ENCODE measurements at places on chromosomes 1 and 21.

DNA sequence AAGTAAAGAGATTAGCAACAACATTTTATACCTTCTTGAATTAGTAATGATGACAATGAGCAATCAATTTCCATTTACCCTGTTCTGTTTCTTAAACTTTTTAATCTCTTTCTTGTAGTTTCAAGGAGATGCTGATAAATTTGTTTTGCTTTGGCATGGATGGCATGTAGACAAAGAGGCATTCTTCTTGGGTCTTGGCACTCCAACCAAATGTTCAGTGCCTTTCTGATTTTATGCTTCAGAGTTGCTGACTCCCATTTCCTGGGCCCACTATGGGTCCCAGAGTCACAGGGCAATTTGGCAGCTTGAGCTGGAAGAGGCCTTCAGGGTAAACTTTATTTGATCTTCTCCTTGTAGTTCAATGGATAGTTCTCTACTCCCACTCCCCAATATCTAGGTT lies 42.1 kb upstream of the OSBPL9 start:
- DNase-seq, result no peak

- no peak for DNase-seq
Observed at GRCh38 chr1:34781844-34782391, 904 bp downstream of the GJB3 start.

DNA sequence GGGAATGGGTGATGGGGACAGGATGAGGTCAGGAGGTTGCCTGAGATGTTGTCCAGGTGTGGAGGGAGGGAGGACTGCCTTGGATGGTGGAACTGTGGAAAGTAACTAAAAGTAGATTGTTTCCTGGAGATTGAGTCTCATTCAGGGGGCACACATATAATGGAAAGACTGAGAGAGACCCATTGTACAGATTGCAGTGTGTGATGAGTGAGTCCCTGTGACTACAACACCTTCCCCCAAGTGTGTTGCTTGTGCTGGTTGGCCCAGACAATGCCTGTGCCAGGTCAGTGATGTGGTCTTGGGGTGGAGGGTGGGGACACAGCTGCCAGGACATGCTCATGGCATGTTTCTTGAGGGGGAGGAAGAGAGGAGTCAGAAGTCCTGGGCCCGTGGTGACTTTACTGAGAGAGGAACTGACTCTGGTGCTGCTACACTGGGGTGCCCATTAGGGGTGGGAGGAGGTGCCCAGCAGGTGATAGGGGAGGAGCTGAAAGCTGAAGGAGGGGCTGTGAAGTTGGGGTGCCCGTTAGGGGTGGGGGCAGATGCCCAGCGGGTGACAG lies 5.2 kb downstream of the SNAP47 start:
- no peak for DNase-seq

- no peak for DNase-seq
Observed at GRCh38 chr21:32794644-32795079, 23.1 kb upstream of the PAXBP1 start.

GRCh38 chr1:201499795-201500669 lies 6.9 kb downstream of the CSRP1 start:
- no peak for DNase-seq

DNA sequence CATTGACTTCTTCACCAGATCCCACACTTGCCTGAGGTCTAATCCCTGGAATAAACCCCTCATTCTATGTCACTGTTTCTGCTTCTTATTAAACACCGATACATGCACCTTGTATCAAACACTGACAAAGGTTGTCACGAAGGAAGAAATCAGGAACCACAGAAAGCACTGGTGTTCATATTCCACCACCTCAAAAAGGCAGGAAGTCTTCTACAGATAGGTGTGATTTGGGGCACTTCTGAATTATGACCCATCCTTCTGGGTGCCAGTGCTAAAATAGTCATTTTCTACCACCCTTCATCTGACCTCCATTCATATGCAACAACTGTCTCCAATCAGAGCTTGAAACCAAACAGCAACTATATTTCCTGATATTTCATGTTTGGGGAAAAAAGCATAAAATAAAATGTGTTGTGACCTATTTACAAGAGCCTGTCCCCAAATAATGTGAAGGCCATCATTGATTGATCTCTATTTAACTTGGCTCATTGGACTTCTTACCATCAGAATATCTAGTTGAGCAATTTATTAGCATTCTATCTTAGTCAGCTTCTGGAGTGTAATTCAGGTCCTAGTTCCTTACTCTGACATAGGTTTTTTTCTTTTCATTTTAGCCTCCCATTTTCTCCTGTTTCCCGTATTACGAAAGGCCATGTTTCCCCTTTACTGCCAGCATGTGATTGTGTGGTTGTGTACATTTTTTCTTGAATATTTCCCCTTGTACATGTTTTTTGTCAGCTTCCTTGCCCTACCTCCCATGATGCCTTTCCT lies 43.1 kb downstream of the DUSP10 start:
- DNase-seq, result no peak

GRCh38 chr21:45014747-45015468 lies 59.5 kb upstream of the ADARB1 start:
- no peak for DNase-seq

- no peak for DNase-seq
Observed at GRCh38 chr1:169526120-169526832, 40.5 kb upstream of the SLC19A2 start.
